ENCODE measurements at places on chromosomes 2 and 18.
A peak's percentile ranks its signal among the peaks of the same experiment; 100 is the strongest.

GRCh38 chr2:134431838-134432434 lies 178.1 kb downstream of the MGAT5 start:
- DNase-seq, result no peak

GRCh38 chr2:146950911-146951310 lies 893.9 kb upstream of the ACVR2A start:
- no peak for DNase-seq

DNA sequence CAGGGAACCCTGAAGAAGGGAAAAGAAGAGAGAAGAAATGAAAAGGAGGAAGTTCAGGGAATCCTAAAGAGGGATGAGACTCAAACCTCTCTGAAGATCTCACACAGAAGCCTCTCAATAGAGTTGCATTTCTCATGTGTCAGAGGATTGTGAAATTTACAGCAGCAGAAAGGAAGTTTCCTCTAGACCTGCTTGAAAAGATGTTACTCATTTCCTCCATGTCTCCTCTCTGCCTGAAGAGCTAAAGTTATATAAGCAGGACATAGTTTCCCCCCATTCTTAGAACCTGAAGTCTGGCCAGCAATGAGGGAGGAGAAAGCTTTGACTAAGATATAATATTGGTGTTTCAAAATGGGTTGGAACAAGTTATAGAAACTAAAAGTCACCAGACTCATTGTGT lies 1155.6 kb downstream of the LRP1B start:
- no peak for DNase-seq

- no peak for DNase-seq
These were observed 9.4 kb upstream of the GMPPA start for GRCh38 chr2:219489315-219489714.

DNA sequence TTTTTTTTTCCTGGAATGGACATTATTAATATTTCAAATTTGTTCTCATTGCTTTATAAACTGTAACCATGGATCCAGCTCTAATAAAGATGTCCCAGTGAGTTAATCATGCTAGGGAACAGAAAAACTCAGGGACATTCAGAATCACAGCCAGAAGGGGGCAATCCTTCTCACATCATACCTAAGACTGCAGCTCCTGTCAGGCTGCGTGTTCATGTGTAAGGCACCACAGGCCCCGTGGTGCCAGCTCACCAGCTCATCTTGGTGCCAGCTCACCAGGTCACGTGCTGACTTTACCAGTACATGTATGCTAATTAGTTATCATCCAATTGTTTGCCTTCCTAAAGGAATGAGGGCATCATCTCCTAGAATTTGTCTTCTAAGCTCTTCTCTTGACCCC lies 84.7 kb upstream of the NEDD4L start:
- DNase-seq, result no peak

- DNase-seq, result no peak
These were observed 544.0 kb downstream of the STK39 start for GRCh38 chr2:167703441-167703840.

GRCh38 chr18:58863539-58864145 lies 1.0 kb upstream of the ZNF532 start:
- DNase-seq, result no peak

DNA sequence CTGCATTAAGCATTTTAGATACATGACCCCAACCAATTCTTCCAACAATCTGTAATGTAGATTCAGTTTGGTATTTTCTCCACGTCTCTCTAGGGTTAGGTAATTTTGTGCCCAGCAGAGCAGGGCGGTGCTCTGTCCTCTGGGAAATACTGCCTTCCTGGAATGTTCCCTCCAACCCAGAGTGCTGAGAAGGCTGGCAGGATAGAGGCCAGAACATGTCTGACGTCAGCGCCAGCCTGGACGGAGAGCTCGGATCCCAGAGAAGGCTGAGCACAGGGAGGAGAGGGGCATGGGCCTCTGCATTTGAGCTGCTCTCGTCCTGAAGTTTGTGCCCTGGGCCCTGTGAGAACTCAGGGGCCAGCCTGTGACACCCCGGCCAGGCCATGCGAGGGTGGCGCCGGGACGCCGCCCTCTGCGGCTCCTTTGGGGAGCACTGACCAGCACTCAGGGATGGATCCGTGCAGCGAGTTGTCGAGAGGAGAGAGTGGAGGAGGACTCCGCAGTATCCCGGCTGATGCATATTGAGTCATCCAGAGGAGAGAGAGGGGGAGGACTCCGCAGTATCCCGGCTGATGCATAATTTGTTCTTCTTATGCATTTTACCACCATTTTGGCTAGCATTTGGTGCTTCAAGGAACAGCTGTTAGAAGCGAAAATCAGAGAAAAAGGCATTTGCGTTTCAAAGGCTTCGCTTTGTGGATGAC lies 80.0 kb upstream of the PXDN start:
- DNase-seq, result no peak

- DNase-seq, result no peak
These were observed 93.8 kb downstream of the AKAIN1 start for GRCh38 chr18:5103286-5103685.

GRCh38 chr2:95158441-95158840 lies 1.2 kb downstream of the ZNF514 start:
- DNase-seq, result no peak

- DNase-seq, result no peak
These were observed 58.4 kb upstream of the EML4 start for GRCh38 chr2:42110641-42111322.

GRCh38 chr2:30569946-30570345 lies 122.9 kb downstream of the LCLAT1 start:
- DNase-seq, result no peak

- DNase-seq, result no peak
These were observed 260.0 kb downstream of the TNS1 start for GRCh38 chr2:217742841-217743240.

DNA sequence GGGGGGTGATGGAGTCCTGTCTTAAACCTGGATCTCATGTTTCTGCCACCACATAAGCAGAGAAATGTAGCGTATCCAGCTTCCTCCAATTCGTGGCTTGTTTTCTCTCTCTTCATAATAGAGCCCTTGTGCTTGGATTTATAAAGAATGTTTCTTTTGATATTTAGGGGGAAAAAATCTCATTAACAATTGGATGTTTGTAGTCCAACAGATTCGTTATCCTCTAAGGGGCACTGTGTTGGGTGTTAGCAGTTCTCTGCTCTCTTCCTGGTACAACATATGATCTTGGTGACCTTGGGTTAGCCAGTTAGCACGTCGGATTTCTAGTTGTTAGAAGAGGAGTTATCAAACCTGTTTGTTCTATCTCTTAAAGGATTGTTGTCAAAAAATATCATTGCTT lies 127.8 kb downstream of the FMNL2 start:
- no peak for DNase-seq

- no peak for DNase-seq
These were observed 13.9 kb downstream of the CROCC2 start for GRCh38 chr2:240919786-240920782.

DNA sequence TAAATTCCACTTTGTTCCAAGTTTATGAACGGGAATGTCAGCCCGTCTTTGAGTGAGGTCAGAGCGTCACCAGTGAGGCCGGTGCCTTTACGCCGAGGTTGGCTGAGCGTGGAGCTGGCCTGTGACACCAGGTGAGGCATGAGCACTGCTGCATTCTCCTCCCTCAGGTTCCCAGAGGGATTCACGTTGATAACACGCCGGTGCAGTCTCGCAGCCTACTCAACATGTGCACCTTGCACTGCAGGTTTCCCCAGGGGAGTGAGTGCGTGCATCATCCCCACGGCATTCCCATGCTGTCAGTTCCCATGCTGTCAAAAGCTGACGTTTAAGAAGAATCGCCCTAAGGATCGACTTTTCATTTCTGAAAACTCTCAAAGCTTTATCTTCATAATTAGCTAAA lies 213.3 kb downstream of the LDLRAD4 start:
- DNase-seq, result peak; percentile 16

GRCh38 chr2:144830543-144830942 lies 310.6 kb upstream of the ZEB2 start:
- no peak for DNase-seq

GRCh38 chr2:241858206-241859016 lies at the start of gene PDCD1:
TSS of gene PDCD1 (minus strand) at chr2:241858894. CDS start at chr2:241858838, 56 bp downstream.
- DNase-seq, result no peak

DNA sequence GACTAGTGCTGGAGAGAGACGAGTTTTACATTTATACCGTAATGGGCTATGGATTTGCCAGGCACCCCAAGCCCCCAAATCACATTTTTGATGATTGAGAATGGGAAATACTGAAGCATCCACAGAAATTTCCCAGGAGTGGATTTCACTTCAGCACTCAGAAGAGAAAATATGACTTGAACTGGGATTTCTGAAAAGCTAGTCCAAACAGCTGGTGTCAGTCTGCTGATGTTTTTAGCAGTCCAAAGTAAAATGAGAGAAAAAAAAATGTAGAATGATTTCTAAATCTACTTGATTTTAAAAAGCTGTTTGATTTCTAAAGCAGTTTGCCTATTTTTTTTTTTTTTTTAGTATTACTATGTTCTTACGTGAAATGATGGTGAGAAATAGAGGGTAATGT lies 105.0 kb downstream of the PLEKHM3 start:
- DNase-seq, result no peak

GRCh38 chr2:230323385-230324106 lies 3.4 kb upstream of the SP140L start:
- no peak for DNase-seq

- DNase-seq, result no peak
These were observed 163.7 kb upstream of the RMP24 start for GRCh38 chr18:35808796-35809195.

DNA sequence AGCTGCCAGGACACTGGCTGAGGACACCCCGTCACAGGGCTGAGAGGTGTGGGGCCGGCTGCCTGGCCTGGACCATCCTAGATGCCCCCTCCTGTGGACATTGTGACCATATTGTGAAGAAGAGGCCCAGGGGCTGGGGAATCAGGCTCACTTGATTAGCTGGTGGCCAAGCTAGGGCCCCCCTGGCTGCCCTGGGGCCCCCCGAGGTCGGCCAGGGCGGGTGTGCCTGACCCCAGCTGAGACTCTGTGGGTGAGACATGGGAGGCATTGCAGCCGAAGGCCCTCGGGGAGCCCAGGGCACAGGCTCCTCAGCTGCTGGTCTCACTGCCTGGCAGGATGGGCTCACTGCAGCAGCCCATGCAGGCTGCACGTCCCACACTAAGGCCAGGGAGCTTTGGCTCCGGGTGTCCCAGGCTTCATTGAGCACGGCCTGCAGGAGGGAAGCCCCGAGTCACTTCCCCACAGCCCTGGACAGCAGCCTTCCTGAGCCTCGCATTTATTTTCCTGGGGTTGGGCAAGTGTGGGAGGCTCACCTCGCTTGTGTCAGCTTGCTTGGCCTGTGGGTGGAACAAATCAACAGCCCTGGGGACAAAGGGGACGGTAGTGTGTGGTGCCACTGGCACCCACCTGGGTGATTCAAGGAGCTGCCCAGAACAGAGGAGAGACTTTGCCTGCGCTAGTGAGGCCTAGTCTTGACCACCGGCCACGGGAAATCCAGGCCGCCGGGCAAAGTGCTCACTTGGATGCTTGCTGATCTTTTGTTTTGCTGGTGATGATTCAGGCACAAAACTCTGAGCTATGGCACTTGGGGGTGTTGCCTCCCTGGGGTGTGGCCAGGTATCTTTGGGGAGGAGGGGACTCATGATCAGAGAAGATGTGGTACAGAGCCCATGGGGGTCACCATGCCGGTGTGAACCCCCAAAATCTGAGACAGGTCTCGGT lies 1.3 kb downstream of the GAL3ST2 start:
- no peak for DNase-seq

DNA sequence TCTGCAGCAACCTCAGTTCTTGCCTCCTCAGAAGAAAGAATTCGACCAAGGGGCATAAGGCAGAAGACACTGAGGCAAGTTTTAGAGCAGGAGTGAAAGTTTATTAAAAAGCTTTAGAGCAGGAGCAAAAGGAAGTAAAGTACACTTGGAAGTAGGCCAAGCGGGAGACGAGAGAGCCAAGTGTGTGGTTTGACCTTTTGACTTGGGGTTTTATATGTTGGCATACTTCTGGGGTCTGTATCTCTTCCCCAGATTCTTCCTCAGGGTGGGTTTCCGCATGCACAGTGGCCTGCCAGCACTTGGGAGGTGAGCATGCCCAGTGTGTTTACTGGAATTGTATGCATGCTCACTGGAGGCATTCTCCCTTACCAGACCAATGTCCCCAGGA lies 59.3 kb upstream of the ANKRD44 start:
- DNase-seq, result no peak

GRCh38 chr18:67318651-67319050 lies 197.9 kb downstream of the DSEL start:
- no peak for DNase-seq

DNA sequence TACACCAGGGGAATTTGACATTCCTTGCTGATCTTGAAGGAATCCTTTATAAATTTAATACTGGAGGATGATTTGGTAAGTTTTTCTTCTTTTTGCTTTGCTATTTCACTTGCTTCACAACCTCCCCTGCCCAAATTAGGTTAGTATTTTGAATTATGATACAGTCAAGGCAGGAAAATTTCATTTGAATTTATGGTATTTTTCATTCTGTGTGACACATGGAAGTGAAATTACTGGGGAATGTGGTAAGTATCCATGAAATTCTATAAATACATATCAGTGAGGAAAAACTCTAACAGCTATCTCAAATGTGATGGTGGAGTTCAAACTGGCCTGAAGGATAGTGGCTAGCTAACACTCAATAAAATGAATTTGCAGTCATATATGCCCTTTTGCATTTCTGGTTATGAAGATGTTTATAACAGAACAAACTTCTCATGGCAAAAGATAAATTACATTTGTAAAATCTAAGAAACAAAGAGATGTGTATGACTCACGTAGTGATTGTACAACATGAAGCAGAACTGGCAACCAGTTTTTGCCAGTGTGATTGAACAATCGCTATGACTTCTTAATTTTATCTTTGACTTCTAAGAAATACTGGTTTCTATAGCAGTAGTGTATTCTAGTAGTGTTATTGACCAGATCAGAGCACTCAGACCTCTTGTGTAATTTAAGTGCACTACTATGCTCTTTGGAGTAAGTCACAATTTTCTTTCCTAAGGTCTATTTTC lies 152.6 kb downstream of the IKZF2 start:
- DNase-seq, result no peak

DNA sequence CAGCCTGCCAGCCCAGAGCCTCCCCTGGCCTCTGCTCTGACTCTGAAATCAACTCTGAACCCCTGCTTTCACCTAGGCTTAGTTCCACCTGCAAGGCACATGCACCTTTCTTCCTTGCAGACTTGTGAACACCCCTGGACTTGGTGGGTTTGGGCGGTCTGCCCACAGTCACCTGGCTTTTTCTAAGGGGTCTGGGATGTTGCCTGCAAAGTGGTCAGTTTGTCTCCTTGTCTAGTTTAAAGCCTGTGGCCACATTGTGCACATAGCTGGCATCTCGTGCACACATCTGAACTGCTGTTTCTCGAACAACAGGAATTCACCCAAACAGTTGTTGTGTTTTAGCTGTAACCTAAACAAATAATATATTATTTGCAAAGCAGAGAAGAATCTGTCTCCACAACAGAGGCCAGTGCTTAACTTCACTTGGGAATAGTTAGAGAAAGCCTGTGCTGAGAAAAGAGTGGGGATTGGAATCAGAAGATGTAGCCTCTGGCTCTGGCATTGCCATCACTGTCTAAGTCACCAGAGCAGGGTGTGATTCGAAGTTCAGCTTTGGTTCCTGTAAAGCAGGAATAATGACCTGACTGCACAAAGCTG lies 108.5 kb downstream of the TMEM18 start:
- DNase-seq, result no peak

GRCh38 chr2:223477318-223477717 lies 124.8 kb downstream of the SCG2 start:
- no peak for DNase-seq

- no peak for DNase-seq
These were observed 7.9 kb upstream of the E2F6 start for GRCh38 chr2:11473659-11474433.
